ENCODE measurements at places on chromosomes 11 and 22. TPM values are rescaled to one million over a fixed set of nuclear protein-coding genes. Genes with fewer than 3 reads are reported as not detected.

GRCh38 chr11:57055744-57056143, 67.0 kb downstream of the OR5AK2 start:
- no peak overlapping the region for H3K27ac ChIP-seq
- no peaks in the 10 kb centered on the region for H3K27me3 ChIP-seq
- H3K36me3 ChIP-seq = no peaks in the 10 kb centered on the region
- H3K4me1 ChIP-seq = no peaks in the 10 kb centered on the region

NRXN2 gene
- 0.52 TPM for total RNA-seq

GRCh38 chr22:36929621-36930020, 16.2 kb downstream of the CSF2RB start:
- DNase-seq = no peak
- H3K36me3 ChIP-seq = no peaks in the 10 kb centered on the region
- no peaks in the 10 kb centered on the region for H3K27me3 ChIP-seq
- no peak overlapping the region for H3K27ac ChIP-seq
- no peak overlapping the region for H3K4me3 ChIP-seq

GRCh38 chr11:128036556-128037093, 550.7 kb downstream of the ETS1 start:
- no peaks in the 10 kb centered on the region for H3K27me3 ChIP-seq
- no peak overlapping the region for H3K4me3 ChIP-seq
- H3K4me1 ChIP-seq = peaks cover 13% of the 10 kb centered on the region
- no peak overlapping the region for H3K27ac ChIP-seq

- H3K4me3 ChIP-seq = no peak overlapping the region
- H3K27me3 ChIP-seq = no peaks in the 10 kb centered on the region
These were observed 25.3 kb downstream of the CEP295 start for GRCh38 chr11:93686812-93687211.

MN1 gene
- 0.07 TPM for total RNA-seq

DNA sequence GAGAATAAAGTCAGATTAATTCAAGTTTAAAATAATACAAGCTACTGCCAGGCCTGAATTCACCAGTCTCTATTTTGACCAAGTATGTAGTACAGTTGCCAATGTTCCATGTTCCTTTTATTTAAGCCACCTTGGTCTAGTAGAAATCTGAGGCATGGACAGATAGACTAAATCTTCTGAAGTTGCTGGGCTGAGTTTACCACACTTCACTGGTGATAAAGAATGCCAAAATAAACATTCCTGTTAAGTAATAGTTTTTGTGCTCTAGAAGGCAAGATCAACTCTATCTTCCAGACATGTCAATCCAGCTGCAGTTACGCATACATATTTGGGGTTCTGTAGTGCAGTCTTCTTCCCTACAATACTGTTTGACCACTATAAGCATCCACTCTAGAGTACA, 83.9 kb upstream of the C11orf87 start:
- no peak overlapping the region for H3K27ac ChIP-seq
- no peaks in the 10 kb centered on the region for H3K36me3 ChIP-seq
- no peak for DNase-seq
- no peaks in the 10 kb centered on the region for H3K4me1 ChIP-seq
- no peaks in the 10 kb centered on the region for H3K27me3 ChIP-seq

DNA sequence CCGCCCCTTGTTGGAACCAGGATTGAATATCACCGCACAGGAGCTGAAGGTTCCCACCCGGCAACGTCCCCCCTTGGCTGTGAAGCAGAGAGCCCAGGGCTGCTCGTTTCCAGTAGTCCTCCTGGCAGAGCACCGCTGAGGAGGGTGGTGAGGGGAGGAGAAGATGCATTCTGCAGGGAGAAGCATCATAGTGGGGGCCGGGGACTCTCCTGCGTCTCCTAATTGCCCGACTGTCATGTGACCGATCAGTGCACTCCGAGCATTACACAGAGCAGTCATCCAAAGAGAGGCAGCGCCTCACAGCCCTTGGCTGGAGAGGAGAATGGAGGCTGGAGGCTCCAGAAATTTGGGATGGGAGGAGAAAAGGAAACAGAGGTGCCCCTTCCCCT, 85.0 kb upstream of the SEPTIN5 start:
- no peak for DNase-seq
- H3K4me1 ChIP-seq = no peaks in the 10 kb centered on the region
- H3K27me3 ChIP-seq = peaks cover 4% of the 10 kb centered on the region
- no peak overlapping the region for H3K4me3 ChIP-seq

DNA sequence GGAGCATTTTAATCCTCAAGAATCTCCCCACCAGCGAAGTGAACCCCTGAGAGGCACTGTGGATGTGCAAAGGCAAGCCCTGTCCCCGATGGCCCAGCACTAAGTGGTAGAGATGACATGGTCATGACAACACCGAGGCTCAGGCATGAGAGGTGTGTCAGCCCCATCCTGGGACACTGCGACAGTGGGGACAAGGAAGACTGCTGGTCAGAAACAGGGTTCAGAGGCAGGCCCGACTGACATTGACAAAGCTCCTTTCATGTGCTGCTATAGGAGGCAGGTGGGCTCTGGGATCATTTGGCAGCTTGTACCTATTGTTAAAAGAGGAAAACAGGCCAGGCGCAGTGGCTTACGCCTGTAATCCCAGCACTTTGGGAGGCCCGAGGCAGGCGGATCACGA, 54.3 kb upstream of the MYEOV start:
- DNase-seq = no peak
- no peaks in the 10 kb centered on the region for H3K36me3 ChIP-seq
- no peak overlapping the region for H3K4me3 ChIP-seq
- no peak overlapping the region for H3K27ac ChIP-seq
- peaks cover 7% of the 10 kb centered on the region for H3K4me1 ChIP-seq

PVALB gene
- total RNA-seq = not detected

GRCh38 chr11:41256041-41256440, 203.4 kb downstream of the LRRC4C start:
- no peak overlapping the region for H3K4me3 ChIP-seq
- no peaks in the 10 kb centered on the region for H3K27me3 ChIP-seq
- DNase-seq = no peak
- H3K27ac ChIP-seq = no peak overlapping the region
- no peaks in the 10 kb centered on the region for H3K4me1 ChIP-seq
- no peaks in the 10 kb centered on the region for H3K36me3 ChIP-seq

GRCh38 chr11:12207384-12208150, 97.2 kb downstream of the MICAL2 start:
- no peak overlapping the region for H3K27ac ChIP-seq
- no peaks in the 10 kb centered on the region for H3K36me3 ChIP-seq
- no peaks in the 10 kb centered on the region for H3K4me1 ChIP-seq
- no peak for DNase-seq

MAPK8IP2 gene
- 0.39 TPM for total RNA-seq

DNA sequence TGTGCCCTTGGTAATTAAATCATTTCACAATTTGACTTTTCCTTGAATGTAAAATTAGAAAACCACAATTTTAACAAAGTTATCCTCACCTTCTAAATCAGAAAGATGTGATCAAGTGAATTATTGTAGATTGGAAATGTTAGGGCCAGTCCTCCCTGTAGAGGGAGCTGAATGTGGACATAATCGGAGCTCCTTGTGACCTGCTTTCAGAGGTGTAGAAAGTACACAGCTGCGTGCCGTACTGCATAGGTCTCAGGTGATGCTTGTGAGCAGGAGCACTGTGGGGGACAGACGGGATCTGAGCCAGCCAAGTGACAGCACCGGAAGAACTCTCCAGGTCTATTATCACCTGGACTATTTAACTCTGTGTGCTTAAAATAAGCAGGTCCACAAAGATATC, 338.0 kb downstream of the AASDHPPT start:
- H3K27me3 ChIP-seq = no peaks in the 10 kb centered on the region
- H3K4me1 ChIP-seq = no peaks in the 10 kb centered on the region
- no peaks in the 10 kb centered on the region for H3K36me3 ChIP-seq
- H3K4me3 ChIP-seq = no peak overlapping the region
- no peak for DNase-seq
- no peak overlapping the region for H3K27ac ChIP-seq

GRCh38 chr22:31876156-31876920, 68.0 kb upstream of the YWHAH start:
- no peak overlapping the region for H3K4me3 ChIP-seq
- peaks cover 5% of the 10 kb centered on the region for H3K4me1 ChIP-seq
- no peak overlapping the region for H3K27ac ChIP-seq
- DNase-seq = no peak
- no peaks in the 10 kb centered on the region for H3K27me3 ChIP-seq

- H3K36me3 ChIP-seq = no peaks in the 10 kb centered on the region
- no peak overlapping the region for H3K27ac ChIP-seq
- H3K27me3 ChIP-seq = no peaks in the 10 kb centered on the region
- no peak overlapping the region for H3K4me3 ChIP-seq
- H3K4me1 ChIP-seq = no peaks in the 10 kb centered on the region
These were observed 146.0 kb upstream of the SYT13 start for GRCh38 chr11:45432100-45432499.

GRCh38 chr22:45896964-45897538, 79.9 kb downstream of the WNT7B start:
- H3K4me1 ChIP-seq = no peaks in the 10 kb centered on the region
- H3K4me3 ChIP-seq = no peak overlapping the region
- H3K27ac ChIP-seq = no peak overlapping the region
- no peak for DNase-seq
- no peaks in the 10 kb centered on the region for H3K27me3 ChIP-seq
- H3K36me3 ChIP-seq = no peaks in the 10 kb centered on the region

DNA sequence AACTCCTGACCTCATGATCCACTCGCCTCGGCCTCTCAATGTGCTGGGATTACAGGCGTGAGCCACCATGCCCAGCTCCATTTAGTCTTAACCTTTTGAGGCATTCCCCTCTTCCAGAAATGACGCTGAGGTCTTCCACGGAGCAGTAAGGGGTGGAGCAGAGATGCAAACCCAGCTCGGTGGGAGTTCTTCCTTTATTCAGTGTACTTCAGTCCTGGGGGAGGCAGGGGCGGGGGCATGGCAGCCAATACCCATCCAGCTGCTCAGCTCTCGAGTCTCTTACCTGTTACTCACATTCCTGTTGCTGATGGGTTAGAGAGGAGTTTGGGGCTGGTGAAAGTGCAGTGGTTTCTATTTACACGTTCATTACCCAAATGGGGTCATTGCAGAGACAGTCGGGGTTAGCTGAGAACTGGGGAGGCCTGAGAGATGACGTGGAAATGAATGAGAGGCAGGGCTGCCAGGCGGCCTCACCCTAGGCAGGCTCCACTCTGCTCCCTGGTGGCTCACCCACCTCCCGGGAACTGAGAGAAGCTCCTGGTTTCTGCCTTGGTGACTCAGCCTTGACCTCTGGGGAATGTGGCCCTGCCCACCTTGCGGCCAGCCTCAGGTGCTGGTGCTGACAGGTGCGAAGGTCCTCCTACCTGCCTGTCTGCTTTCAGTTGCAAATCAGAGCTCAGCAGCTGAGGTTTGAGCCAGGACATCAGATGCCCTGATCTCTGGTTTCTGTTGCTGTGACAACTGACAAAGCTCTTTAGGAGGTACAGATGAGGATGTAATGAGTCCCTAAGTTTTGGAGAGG, 13.4 kb upstream of the ST14 start:
- peaks cover 1% of the 10 kb centered on the region for H3K36me3 ChIP-seq
- peaks cover 34% of the 10 kb centered on the region for H3K4me1 ChIP-seq
- no peak for DNase-seq
- H3K27ac ChIP-seq = peak overlapping the region; percentile 61

NXPE2 gene
- not detected for total RNA-seq

- no peaks in the 10 kb centered on the region for H3K36me3 ChIP-seq
- peak overlapping the region; percentile 48 for H3K4me3 ChIP-seq
- H3K4me1 ChIP-seq = peaks cover 16% of the 10 kb centered on the region
- H3K27me3 ChIP-seq = no peaks in the 10 kb centered on the region
These were observed 1.5 kb downstream of the MAP6 start for GRCh38 chr11:75667255-75667830.

DNA sequence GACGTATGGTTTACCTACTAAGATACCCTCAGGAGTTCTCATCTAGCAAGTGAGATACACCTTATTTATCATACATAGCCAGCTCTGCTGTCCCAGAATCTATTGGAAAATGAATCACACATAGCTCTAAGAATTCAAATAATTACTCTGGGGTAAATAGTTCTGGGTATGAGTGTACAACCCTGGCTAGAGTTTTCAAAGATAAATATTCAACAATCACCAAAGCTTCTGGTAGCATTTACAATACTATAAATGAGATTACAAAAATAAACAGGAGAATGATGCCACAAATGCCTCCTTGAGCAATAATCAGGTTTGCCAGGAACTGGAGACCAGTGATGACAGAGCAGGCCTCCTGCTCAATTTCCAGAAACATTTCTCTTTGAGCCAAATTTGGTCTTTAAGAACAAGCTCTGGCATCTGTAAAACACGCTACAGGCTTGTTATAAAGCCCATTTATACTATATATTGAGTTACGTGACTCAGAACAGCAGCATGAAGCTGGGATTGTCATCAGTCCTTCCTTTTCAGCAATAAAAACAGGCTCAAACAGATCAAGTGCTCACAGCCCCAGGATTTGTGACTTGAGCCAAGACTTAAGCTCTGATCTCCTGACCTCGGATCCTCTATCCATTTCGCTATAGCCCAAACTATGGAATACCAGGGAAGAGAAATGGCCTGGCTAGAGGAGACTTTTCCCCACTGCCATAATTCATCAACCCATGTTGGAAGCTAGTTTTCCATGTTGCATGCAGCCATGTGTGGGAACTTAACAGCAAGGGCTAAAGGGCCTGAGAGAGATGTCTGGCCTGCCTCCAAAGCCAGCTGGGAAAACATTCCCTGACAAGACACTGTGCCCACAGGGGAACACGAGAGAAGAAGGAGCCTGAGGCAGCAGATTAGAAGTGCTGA, 19.7 kb downstream of the RAB30 start:
- H3K36me3 ChIP-seq = peaks cover 18% of the 10 kb centered on the region
- H3K27ac ChIP-seq = peak overlapping the region; percentile 94
- no peak for DNase-seq
- peaks cover 83% of the 10 kb centered on the region for H3K4me1 ChIP-seq
- no peak overlapping the region for H3K4me3 ChIP-seq
- H3K27me3 ChIP-seq = no peaks in the 10 kb centered on the region
